ENCODE measurements at places on chromosomes 5 and 9.

DNA sequence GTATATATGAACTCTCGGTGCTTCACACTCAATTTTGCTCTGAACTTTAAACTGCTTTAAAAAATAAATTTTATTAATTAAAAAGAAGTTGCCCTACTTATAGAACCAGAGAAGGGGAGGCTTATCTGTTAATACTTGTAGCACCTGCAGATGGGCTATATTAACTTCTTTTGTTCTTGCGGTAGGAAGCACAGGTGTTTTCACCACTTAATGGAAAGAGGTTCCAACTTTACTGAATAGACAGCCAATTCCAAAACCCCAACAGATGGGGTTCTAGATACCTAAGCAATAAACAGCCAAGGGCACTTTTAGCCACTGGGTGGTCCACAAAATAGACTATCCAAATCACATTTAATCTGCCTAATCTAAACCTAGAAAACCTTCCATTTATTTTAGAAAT lies 65.4 kb downstream of the SSBP2 start:
- DNase-seq: no peak

DNA sequence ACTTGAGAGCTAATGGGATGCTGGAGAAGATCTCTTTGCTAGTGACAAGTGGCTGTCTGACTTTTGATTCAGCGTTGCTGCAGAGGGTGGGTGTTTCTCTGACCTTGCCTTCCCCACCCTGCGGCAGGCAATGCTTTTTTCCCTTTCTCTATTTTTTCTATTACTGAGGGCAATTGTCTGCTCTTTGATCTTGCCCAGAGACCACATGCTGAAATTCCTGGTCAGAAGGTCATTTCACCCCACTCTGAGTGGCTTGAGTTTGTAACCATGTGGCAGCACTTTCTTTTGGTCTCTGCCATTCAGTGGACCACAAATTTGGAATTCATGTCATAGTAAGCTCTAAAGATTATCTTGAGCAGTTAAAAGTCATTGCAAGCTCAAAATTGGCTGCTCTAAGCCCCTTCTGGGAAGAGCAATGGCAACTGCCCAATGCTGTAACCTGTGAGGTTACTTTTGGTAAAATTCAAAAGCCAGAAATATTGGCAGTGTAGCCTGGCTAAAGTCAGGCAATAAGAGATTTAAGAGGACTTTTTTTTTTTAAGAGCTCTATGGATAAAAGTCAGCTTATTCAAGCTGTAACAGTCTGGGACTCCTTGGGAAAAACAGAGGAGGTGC lies 30.4 kb upstream of the MTMR12 start:
- no peak for DNase-seq

- DNase-seq: no peak
Measured at GRCh38 chr9:22105005-22105722, 96.1 kb upstream of the CDKN2B start.

DNA sequence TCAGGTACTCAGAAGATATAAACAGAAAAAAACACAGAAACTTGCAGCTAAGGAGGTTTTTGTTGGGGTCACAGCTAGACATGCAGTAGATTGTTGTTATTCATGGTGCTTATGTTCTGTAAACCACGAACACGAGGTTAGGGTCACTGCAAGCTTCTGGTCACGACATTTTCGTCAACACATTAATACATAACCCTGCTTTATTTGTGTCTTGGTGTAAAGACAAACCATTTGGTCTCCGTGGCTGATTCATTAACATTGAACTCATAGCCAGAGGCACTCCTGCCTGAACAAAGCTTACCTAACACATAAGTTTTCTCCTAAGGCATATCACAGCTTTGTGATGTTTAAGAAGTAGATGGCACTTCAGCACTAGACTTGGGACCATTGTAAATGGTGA lies 16.9 kb downstream of the TEK start:
- DNase-seq: no peak

- DNase-seq: no peak
Measured at GRCh38 chr9:27675354-27675753, 102.1 kb upstream of the C9orf72 start.

DNA sequence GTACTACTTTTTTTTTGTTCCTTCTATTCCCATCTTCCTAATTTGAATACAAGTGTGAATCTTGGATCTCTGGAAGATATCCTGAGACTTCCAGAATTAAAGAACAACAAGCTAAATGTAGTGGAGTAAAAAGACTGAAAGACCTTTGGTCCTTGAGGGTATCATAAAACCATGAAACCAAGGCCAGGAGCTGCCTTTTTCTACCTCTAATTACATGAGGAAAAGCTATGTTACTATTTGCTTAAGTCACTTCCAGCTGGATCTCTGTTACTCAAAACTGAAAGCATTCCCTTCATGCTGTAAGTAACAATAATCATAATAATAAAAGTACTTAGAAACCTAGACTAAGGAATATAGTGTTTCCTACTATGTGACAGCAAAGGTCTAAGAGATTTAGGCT lies 649.6 kb downstream of the KCTD16 start:
- no peak for DNase-seq

GRCh38 chr5:141513627-141514329 lies 24.9 kb downstream of the PCDHGC5 start:
- peak; percentile 93 for DNase-seq

DNA sequence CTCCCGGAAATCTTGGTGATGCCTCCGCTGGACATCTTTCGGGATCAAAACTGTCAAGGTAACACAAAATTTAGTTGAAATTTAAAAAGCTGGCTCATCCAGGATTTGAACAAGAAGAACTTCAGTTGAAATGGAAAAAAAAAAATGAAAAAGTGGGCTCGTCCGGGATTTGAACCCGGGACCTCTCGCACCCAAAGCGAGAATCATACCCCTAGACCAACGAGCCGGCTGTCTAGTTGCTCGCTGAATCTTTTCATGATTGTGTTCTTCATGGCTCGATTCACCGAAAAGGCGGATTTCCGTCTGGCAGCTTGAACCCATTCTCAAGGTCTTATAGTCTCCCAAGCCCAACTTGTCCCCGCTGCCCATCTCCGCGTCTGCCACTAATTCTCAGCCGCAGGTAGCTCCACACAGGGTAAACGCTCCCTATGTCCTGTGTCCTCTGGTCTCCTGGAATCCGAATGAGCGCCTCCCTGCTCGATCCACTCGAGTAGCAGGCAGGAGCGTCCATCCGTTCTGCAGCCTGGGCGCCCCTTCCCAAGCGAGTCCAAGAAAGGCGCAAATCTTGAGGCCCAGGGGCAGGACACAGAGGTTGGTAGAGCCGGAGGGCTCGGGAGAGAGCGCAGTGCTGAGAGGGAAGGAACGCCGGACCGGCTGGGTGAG lies 16.2 kb downstream of the TRIM7 start:
- DNase-seq: peak; percentile 85

DNA sequence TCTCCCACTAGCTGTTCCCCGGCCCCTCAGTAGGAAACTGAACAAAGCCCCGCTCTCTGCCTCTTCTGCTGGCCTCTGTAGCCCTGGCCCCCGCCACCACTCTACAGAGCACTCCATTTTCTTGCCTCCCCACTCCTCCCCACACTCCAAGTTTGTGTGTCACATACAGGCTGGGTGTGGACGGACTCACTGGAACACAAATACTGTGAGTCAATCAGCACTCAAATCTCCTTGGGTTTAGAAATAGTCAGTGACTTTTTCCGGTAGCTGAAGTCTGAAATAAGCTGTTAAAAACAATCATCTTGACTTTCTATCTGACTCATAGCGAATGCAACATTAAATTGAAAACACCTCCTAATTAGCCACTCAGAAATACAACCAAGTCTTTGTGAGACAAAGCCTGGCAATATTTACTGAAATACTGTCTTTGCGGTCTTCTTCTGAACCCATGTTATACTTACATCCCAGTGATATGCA lies 122.5 kb downstream of the LHFPL2 start:
- DNase-seq: no peak

DNA sequence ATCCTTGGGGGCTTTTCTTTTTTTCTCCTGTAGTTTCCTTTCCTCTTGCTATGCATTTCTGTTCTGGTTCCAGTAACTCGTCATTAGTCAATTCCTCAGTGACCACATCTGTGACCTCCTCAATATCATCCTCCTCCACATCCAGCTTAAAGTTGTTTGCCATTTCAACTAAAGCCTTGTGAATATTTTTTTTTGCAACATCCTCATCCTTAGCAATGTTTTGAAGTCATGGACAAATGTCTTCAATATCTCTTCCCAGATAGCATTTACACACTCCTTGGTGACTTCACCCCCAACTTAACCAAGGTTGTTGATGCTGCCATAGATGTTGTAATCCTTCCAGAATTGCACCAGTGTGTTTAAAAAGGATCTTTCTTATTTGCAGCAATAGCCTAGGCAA lies 14.7 kb upstream of the ADRB2 start:
- no peak for DNase-seq

DNA sequence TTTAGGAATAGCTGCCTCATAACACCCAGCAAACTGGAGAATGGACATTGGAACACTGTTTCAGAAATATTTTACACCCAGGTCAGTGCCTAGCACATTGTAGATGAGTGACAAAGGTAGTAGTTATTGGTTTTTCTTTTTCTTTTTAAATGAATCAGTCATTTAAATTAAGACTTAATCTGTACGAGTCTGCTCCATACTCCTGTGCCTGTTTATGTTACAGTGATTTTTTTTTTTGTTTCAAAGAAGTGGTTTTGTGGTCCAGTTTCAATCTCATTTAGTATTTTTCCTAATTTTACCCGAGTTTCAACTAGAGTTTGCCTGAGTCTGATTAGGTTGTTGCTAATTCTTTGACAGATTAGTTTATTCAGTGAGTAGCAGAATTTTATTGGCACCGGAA lies 16.2 kb downstream of the LMNB1 start:
- DNase-seq: no peak

DNA sequence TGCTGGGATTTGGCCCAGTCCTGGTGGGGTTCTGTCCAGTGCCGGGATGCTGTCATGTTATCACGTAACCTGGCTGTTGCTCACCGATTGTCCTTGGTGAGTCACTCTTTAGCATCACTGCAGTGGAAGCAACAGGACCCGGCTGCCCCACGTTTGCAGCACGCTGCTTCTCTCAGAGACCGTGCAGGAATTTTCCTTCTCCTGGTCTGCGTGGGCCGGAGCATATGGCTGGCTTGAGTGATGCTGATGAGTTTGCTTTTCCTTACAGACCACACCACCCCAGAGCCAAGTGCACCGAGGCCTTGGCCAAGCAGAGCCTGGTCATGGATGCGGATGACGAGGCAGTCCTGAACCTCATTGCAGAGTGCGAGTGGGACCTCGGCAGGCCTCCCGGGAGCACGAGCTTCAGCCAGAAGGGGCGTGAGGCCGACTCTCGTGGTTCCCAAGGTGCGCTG lies 21.4 kb downstream of the CEP72 start:
- DNase-seq: peak; percentile 62

- no peak for DNase-seq
Measured at GRCh38 chr9:123455187-123455586, 99.2 kb downstream of the CRB2 start.

DNA sequence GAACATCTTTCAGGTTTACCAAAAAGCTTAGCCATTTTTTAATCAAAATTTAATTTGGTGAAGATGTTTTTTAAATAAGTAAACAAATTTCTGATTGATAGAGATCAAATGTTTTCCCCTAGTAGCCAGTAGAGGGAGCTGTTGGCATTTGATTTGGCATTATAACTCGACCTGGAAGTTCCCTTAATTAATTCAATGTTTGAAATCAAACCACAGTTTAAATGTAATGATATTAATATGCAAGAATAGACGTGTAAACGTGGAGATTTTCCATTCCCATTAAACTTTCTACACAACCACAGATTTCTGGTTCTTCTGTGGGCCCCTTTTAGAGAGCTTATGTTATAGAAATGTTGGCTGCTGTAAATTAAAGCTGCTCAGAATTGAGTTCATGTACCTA lies 148.1 kb upstream of the MPDZ start:
- no peak for DNase-seq

DNA sequence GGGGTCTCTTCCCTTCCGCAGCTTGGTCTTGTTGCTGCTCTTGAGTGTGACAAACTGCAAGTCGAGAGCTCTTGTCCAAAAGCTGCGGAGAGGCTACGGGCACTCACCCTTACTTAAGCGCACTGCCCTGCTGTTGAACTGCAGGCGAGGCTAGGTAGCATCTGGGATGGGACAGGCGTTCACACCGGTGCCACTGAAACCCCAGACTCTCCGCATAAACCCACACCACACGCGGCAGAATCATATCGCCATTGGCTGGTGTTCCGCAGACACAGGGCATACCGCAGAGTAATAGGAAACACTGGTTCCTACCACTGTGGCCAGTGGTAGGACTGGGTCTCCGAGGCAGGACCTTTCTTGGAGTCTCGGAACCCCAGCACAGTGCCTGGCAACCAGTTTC lies 2.2 kb upstream of the NPR3 start:
- peak; percentile 58 for DNase-seq

DNA sequence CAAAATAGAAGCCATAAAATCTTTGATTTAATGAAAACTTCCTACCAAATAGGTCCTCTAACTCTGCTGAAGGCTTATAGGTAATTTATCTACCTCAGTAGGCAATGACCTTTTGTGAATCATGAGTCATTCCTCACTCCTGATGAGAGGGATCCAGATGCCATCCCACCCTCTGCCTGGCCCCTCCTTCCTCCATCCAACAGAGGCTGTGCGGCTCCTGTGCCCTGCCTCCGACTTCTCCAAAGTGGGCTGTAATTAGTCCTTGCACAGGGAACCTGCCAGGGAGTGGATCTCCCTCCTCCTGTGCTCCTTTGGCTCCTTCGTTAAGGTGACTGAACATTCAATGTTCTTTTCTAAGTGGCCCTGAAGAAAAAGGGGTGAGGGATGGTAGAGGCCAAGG lies 213.9 kb upstream of the TBCA start:
- DNase-seq: no peak

- no peak for DNase-seq
Measured at GRCh38 chr9:35798658-35799374, 7.4 kb downstream of the NPR2 start.

GRCh38 chr5:172765766-172766286 lies 5.2 kb downstream of the DUSP1 start:
- DNase-seq: peak; percentile 89

GRCh38 chr5:149294872-149295829 lies 23.5 kb downstream of the AFAP1L1 start:
- no peak for DNase-seq

- DNase-seq: no peak
Measured at GRCh38 chr5:138565100-138565821, 9.9 kb downstream of the HSPA9 start.

DNA sequence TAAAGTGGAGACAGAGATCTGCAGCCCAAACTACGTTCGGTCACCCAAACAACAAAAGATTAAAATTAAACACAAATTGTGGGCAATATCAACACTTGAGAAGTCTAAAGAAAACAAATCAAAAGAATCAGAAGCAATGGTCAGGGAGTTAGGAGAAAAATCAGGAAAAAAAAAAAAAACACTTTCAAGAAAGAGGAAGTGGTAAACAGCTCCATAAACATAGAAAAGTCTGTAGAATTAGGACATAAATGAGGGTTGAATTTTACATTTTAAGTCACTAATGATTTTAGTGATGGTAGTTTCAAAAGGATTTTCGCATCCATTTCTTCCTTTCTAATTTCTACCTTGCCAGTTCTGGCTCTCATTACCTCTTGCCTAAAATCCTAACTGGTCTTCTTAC lies 10.1 kb downstream of the RNF145 start:
- no peak for DNase-seq

DNA sequence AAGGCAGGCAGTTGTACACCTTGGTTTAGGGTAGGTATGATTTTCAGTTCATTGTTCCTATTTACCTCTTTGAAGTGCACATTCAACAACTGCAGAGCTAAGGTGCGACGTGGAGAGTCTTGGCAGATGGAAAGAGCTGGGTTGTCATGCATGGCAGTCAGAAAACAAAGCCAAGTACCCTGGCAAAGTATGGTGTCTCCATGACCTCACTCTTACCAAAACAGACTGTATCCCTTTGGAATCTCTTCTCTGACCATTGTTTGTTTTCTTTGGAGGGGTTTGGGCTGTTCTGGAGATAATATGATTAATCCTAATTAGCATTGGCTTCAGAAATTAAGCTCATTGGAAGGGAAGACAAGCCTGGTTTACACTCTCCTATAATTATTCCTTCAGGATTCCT lies 665.7 kb downstream of the DNAH5 start:
- DNase-seq: no peak
